ENCODE measurements at places on chromosomes 2 and 18.

GRCh38 chr2:179861027-179861415 is 391 bp downstream of the ZNF385B start:
- DNase-seq: no peak

GRCh38 chr2:165293440-165294420 is 54.5 kb downstream of the SCN2A start:
- DNase-seq: no peak

GRCh38 chr18:43846299-43846698 is 569.0 kb upstream of the SYT4 start:
- no peak for DNase-seq

GRCh38 chr2:111975819-111976218 is 77.4 kb downstream of the MERTK start:
- no peak for DNase-seq

GRCh38 chr2:213065583-213066442 is 85.6 kb downstream of the IKZF2 start:
- no peak for DNase-seq

DNA sequence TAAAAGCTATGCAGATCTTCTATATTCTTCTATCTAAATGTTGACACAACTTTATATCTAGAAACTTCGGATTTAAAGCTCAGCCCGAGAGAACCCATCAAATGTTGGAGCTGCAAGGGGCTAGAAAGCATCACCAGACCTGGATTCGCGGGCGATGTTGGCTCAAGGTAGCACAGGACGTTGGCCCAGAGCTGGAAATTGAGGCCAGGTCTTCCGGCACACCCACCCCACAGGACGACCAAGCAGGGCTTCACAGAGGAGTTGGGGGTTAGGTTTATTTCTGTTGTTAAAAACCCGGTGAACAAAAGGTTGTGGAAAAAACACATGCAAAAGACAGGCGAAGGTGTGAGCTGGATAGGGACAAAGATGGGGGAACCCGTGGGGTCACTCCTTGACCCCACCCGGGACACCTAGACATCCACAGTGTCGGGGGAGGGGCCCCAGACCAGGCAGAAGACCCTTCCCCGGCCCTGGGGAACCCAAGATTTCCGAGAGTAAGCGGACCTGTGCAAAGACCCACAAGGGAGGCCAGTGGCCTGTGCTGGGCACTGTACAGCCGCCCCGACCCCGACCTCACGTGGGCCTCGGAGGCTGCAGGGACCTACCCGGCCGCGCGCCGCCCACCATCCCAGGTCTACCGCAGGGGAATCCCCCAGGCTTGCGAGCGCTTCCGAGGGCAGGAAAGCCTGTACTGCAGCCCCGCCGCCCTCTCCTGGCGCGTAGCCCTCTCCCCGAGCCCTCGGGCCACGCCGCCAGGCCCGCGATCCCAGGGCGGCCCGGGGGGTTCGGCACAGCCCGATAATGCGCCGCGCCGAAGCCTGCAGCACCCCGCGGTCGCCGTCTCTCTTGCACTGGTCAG is 1.8 kb upstream of the AGBL5 start:
- DNase-seq: peak; percentile 30

DNA sequence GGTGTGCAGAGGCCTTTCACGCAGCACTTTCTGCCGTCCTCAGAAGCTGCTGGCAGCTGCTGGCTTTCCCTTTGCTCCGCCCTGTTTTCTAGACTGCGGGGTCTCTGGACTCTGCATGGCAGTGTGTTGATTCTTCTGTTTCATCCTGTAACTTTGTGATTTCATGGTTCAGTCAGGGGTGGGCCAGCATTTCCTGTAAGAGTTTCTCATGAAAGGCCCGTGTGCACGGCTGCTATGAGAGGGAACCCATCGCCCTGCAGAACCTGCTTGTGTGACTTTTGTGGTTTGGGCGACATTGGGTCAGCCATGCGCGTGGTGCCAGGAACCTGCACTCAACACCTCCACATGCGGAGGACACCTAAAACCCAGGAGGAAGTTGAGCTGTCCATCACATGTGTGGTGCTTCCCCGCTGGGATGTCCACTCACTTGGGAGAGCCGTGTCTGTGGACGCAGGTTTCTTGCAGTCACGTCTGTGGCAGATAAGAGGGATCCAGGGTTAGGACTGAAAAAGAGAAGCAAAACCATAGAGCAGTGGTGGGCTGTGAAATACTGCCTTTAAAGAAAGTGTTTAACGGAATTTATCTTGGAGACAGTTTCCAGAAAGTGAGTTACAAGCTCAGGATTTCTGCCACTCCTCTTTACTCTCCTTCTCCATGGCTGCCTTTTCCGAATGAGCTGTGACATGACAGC is 167.3 kb upstream of the ALKAL2 start:
- DNase-seq: no peak

DNA sequence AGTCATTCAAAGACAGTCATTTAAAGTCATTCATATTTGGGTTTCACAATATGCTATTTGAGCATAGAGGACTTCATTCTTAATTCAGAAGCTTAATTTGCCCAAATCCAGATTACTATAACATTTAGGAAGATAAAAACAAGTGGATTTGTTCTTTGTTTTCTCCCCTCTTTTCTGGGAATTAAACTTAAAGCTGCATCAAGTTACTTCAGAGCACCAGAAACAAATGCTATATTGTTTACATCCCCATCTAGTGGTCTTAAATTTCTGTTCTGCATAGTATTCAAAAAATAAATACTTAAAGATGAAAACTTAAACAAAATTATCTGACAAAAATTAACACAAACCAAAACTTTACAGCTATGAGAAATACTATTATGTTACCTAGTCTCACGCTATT is 34.7 kb upstream of the MARCHF7 start:
- DNase-seq: no peak

DNA sequence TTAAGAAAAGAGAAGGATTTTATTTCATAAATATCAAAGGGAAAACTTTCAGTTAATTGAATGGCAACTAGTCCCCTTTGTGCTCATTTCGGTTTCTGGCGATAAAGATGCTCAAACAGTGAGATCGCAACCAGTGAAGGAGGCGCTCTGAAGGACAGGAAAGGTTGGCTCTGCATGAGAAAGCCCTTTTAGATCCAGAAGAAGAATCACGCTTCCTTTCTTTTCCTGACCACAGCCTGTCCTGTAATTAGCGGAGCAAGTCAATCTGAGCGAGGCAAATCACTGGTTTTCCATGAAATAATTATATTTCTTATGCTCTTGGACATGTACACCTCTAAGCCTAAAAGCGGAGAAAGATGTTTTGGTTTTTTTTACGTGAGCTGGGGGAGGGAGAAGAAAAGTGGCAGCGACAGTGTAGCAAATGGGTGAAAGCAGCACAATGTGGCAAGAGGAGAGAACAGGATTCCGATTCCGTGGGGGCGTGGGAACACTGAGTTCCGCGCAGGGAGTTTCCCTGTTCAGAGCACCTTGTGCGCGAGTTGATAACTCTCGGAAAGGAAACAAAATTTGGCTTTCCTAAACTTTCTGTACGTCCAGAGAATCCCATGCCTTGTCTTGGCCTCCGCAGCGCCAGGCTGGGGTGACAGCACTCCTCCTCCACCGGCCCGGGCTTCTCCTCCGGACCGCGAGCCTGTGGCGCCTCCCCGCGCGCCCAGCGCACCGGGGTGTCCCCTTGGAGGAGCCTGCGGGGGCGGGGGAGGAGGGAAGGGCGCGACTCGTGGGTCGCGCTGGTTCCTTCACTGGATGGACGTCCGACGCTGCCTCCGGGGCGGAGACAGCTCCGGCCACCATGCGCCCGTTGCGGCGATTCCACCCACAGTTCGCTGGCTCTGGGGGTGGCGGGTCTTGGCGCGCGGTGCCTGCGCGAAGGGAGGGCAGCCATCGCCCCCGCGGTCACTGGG is 620 bp upstream of the SLC9A2 start:
- DNase-seq: no peak

GRCh38 chr2:152369176-152369860 is 34.3 kb downstream of the FMNL2 start:
- DNase-seq: no peak

- no peak for DNase-seq
Observed at GRCh38 chr2:65363879-65364666, 68.3 kb downstream of the SPRED2 start.

- no peak for DNase-seq
Observed at GRCh38 chr2:3265981-3266924, 111.4 kb downstream of the EIPR1 start.

- DNase-seq: no peak
Observed at GRCh38 chr18:77105028-77105427, 27.6 kb downstream of the MBP start.

- no peak for DNase-seq
Observed at GRCh38 chr18:9870431-9871008, 15.3 kb upstream of the TXNDC2 start.

DNA sequence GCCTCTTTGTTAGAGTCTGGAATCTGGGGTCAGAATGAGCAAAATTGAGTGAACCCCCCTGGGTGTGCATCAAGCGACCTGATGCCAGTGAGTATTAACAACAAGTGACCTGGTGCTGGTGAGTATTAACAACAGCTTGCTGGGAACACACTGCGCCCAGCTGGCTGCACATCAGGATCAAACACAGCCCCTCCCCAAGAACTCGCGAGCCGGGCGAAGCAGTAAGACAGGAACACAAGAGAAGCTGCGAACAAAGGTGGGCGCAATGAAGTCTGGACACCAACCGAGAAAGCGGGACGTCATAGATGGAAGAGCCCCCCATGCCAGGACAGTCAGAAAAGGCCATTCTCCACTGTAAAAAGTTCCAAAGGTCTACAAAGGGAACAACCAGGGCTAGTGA is 34.3 kb downstream of the CRACDL start:
- no peak for DNase-seq

DNA sequence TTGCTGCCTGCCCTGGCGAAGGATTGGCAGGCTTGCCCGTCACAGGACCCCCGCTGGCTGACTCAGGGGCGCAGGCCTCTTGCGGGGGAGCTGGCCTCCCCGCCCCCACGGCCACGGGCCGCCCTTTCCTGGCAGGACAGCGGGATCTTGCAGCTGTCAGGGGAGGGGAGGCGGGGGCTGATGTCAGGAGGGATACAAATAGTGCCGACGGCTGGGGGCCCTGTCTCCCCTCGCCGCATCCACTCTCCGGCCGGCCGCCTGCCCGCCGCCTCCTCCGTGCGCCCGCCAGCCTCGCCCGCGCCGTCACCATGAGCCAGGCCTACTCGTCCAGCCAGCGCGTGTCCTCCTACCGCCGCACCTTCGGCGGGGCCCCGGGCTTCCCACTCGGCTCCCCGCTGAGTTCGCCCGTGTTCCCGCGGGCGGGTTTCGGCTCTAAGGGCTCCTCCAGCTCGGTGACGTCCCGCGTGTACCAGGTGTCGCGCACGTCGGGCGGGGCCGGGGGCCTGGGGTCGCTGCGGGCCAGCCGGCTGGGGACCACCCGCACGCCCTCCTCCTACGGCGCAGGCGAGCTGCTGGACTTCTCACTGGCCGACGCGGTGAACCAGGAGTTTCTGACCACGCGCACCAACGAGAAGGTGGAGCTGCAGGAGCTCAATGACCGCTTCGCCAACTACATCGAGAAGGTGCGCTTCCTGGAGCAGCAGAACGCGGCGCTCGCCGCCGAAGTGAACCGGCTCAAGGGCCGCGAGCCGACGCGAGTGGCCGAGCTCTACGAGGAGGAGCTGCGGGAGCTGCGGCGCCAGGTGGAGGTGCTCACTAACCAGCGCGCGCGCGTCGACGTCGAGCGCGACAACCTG is at the start of gene DES:
Gene DES (plus strand): TSS at position 223 of the 857 bp plus-strand sequence. CDS start 86 bp downstream, at position 309.
- DNase-seq: no peak

GRCh38 chr2:30655660-30656059 is 151.6 kb downstream of the CAPN13 start:
- no peak for DNase-seq

GRCh38 chr2:55078956-55079355 is 28.7 kb upstream of the RTN4 start:
- no peak for DNase-seq

GRCh38 chr2:164485541-164485940 is 135.7 kb downstream of the GRB14 start:
- DNase-seq: no peak

DNA sequence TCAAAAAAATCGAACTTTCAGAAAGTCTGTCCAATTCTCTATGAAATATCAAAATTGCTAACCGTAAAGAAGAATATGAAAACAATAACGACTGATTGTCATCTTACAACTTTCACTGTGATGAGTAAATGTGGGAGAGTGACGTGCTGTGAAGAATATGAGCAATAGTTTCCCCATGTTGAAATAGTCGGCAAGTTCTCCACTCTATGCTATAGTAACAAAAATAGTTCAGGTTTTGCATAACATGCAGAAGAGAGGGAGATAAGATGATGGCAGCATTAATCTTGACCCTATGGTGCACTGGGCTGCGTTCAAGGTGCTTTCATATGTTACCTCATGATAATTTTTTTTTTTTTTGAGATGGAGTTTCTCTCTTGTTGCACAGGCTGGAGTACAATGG is 196.8 kb upstream of the CYRIA start:
- no peak for DNase-seq

DNA sequence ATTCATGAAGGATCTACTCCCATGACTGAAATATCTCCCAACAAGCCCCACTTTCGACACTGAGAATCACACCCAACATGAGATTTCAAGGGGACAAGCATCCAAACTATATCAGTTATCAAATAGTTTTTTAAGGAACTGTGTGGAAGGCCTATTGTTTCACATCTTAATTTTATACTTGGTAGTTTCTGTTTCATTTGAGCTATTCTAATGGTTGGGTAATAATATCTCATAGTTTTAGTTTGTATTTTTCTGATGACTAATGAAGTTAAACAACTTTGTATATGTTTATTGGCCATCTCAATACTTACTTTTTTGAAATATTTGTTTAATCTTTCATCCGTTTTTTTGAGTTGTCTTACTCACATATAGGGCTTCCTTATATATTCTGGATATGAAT is 135.0 kb downstream of the SCG2 start:
- no peak for DNase-seq

DNA sequence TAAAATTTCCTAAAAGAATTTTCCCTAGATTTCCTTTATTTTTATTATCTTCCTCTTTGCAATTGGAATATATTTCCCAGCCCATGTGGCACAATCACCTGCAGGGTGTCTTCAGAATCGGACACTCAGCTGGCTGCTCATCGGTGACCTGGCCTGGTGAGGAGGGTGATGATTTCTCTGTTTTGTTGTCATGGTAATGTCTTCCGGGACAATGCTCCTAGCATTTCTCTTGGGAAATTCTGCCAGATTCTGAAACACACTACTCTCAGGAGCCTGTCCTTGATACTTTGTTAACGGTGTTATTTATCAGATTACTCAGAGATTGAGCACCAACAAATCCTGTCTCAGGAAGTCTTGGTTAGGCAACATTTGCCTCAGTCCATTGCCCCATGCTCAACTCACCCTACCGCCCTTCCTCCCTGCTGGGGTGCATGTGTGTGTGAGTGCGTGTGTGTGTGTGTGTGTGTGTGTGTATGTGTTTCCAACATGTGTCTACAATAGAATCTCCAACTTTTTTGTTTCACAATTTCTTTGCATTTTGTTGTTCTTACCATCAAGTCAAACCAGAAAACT is 70.3 kb downstream of the MYT1L start:
- DNase-seq: no peak

GRCh38 chr2:45809205-45809604 is 157.7 kb downstream of the PRKCE start:
- no peak for DNase-seq

Data from stimulated activated CD8-positive, alpha-beta memory T cell treated with anti-CD3 and anti-CD28 coated beads, Interleukin-2, amount 100 ng/mL, for 1 hour (primary cell).